CD8-positive, alpha-beta memory T cell (primary cell): ENCODE measurements at places on chromosomes 2 and 18.

GRCh38 chr2:168165397-168165796 lies 82.0 kb downstream of the STK39 start:
- no peak for DNase-seq

DNA sequence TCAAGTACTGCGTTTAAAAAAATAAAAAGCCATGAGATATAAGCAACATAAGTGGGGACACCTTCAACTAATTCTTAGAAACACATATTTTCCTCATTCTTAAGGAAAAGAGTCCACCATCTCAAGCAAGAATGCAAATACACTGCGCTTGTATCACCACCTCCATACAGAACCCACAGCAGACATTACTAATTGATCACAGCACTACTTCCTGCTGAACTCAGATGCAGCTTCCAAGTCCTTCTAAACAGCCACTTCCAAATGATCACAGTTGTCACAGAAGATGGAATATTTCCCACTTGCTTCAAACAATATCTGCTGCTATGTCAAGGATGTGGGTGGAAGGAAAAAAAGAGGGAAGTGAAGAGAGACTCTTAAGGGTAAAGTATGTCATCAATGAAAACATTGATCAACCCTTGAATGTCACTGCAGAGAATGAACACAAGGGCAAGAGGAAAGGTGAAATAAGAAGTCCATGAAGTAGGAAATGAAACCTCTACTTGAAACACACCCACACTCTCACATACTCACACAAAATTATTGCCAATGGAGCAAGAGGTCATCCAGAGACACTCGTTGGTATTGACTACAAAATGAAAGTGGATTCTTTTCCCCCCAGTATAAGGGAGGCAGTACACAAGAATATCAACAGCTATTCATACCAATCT lies 22.1 kb downstream of the TGFA start:
- DNase-seq, result no peak

DNA sequence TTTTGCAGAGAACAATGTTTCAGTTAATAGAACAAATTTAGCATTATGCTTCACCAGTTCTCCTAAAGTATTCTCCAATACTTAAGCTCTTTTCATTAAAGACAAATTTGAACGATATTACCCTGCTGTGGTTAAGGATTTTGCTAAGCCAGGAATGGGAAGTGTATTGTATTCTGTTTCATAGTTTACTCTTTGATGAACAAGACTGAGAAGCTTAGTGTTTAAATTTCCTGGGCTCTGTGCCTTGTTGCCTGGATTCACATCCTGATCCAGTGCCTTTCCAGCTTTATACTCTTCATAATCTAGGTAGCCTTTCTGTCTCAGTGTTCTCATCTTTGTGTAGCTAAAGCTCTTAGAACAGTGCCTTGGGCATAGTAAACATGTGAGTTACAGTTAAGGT lies 58.6 kb upstream of the GLS start:
- DNase-seq, result no peak

- DNase-seq, result no peak
These were observed 201.1 kb downstream of the TNS1 start for GRCh38 chr2:217801711-217802110.

- DNase-seq, result no peak
These were observed 20.2 kb upstream of the PAX3 start for GRCh38 chr2:222318712-222319585.

- DNase-seq, result no peak
These were observed 39.8 kb downstream of the WDR33 start for GRCh38 chr2:127770973-127771735.

DNA sequence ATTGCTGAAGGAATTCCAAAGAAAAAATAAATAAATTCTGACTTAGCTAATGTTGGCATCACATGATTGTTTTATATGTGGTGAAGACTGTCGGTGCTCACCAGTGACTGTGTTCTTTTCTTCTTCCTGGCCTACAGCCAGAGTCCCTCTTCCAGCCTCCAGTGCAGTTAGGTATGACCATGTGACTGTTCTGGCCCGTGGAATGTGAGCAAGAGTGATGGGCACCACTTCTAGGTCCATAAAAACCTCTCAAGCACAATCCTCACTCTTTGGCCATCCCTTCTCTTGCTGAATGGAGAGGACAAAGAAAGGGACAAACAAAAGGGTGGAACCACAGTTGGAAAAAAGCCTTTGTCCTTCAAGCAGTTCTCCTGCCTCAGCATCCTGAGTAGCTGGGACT lies 39.0 kb upstream of the BMPR2 start:
- DNase-seq, result no peak

DNA sequence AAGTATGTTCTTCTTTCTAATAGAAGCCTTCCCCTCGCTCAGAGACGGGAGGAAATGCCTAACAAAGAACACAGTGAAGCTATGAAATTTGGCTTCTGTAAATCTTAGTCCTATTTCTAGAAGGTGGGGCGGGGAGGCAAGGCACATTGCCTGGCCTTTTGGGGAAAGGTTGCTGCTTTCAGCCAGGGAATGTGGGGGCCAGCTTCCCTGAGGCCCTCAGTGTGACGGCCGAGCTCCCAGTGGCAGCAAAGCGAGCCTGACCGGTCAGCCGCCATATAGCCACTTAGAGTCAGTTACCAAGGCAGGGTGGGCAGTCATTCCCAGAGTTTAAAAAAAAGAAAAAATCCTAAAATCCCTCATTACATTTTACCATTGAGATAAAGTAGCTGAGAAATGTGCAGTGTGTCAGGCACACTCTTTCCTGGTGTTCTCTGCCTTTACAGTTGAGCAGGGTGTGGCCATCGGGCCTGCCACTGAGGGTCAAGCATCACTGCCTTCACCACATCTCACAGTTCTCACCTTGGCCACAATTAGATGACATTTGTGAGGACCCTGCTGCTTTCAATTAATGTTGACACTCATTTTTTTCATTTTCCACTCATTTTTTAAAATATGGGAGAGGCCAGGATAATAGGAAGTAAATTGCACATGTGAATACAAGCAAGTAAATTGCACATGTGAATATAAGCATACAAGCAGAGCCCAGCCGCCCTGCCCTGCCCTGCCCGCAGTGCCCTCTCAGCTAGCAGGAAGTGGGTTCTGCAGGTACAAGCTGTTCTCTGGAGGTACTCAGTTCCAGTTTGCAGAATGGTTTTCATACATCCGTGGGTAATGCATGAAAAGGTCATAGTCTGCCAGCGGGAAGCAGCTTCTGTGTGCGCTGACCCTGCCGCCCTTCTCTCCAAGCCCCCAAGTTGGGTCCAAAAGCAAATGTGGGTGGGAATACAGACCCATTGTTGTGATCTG lies 76.9 kb downstream of the WDSUB1 start:
- peak; percentile 60 for DNase-seq

DNA sequence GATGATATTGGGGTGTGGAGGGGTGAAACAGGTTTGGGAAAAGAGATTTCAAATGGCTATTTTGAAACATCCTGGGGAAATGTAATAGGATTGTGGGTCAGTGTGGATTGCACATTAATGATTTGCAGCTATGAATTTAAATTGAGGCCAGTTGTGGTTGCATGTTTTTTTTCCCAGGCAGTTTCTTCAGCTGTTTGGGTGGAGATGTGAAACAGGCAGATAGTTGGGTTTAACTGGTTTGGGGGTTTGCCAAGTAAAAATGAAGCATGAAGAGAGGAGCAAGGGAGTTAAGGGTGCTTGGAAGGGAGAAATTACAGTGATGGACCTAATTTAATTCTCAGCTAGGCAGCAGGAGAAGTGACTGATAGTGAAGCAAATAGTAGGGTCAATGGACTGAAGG lies 16.8 kb downstream of the GPD2 start:
- no peak for DNase-seq

DNA sequence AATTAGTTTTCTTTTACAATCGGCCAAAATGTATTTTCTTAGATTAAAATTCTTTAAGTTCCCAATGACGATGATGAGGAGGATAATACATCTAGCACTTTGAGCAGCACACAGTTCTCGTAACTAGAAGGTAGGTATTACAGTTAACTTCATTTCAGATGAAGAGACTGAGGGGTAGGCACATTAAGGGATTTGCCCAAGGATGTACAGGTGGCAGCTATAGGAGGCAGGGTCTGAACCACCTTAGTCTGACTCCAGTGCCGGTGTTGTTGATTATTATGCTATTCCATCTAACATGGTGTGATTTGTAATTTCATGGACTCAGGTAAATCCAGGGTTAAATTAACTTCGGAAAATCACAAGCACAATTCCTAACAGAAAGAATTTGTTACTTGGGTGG lies 1.1 kb downstream of the CD28 start:
- no peak for DNase-seq

GRCh38 chr18:76335859-76336640 lies 159.0 kb downstream of the ZNF516 start:
- DNase-seq, result no peak

DNA sequence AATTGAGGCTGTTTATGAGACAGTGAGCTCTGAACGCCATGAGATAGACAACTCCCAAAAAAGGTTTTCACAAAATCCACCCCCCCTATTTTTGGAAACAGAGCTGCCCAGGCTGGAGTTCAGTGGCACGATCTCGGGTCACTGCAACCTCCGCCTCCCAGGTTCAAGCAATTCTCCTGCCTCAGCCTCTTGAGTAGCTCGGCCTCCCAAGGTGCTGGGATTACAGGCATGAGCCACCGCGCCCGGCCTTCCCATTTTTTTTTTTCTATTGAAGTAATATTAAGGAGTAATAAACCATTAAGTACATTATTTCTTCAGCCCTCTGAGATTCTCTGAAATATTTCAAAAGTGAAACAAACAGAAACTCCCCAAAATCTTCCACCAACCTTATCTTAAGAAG lies 252.8 kb upstream of the NETO1 start:
- DNase-seq, result no peak

DNA sequence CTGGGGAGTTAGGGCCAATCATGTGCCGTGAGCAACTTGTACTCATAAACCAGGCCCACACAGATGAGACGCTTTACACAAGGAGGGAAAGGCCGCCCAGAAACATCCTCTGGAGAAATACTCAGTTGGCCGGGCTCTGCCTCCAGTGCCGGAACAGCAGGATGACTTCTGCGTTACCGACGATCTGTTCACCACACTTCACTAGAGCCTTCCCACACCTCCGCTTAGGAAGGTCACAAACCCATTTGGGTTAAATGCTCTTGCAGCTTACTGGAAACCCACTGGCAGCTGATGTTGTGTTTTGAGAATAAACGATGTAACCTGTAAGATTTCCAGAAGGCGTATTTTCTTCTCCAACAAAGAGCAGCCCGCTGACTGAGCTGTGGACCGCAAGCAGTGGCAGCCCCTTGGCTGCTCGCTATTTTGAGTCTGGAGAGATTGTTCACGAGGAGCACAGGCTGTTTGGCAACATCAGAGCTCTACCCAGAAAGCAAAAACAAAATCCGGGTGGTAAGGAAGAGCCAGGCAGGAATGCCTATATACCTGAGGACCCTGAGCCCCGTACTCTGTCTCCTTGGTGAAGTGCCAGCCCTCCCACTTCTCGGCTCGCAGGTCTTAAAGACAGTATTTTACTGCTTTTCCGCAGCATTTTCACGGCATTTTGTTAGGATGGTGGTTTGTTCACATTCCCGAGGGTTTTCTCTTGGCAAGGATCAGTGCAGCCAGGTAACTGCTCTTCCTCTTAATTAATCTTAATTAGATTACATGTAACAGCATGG lies 44.0 kb downstream of the COLEC12 start:
- DNase-seq, result no peak

DNA sequence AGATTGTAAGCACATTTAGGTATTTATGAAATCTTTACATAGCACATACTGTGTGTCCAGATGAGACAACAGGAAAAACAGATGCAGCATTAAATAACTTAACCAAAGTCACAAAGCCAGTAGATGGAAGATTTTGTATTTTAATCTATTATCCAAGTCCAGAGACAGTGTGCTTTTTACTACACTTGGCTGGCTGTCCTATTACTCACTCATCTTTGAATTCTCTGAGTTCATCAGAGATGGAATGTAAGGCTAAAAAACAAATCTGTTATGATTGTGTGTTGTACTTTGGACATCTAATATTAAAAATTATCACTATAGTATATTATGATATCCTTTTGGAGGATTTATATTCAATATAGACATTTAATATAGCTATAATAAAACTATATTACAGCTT lies 1189.4 kb downstream of the DSC3 start:
- no peak for DNase-seq

DNA sequence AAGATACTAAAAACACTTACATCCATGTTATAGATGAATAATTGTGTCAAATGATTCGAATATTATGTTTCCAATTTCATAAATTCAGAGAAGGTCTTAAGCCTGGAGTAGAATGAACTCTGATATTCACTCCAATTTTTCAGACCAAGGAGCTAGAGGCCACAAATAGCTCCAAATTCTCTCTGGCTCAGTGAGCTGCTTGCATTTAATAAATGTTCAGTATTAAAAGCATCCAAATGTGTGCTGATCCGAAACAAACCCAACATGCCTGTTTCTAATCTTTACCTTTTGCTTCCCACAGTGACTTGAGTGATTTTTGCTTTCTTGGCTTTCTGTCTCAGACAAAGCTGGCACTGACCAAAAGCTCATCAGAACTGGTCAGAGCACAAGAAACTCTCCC lies 291.4 kb downstream of the CCDC85A start:
- no peak for DNase-seq

DNA sequence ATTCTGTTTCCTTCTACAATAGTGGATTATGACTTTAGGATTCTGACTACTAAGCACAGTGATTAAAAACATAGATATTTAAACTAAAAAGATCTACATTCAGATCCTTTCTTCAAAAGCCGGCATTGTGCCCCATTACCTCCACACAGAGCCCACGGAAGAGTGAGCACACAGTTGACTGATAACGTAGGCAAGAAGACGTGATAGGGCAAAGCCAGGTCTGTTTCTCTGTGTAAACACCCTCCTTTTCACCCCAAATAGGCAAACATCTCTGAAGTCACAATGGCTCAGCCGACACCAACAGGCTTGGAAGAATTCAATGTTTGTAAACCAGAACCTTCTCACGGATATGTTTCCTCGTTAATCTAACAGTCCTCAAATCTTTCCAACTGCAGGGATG lies 302.9 kb downstream of the CMPK2 start:
- no peak for DNase-seq

GRCh38 chr2:42832289-42832634 lies 39.9 kb upstream of the HAAO start:
- no peak for DNase-seq

DNA sequence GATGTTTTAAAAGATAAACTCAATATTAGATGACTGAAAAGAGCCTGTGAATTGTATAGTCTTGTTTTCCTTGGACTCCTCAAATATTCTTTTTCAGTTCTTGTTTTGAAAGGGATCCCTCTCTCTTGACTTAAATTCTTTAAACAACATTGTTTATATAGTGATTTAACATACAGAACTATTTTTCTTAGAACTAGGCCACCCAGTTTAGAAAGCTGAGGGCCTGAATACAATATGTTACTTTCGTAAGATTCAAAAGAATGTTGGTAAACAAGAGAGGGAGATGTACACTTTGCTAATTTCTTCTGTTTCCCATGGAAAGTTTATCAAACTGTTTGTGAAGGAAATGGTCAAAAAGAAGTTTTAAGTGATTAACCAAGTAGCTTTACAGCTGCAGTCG lies 5.5 kb upstream of the TSPYL6 start:
- no peak for DNase-seq
